Caco-2 (cell line): ENCODE measurements at places on chromosomes 6 and 20. TPM values are rescaled to one million over a fixed set of nuclear protein-coding genes. Genes with fewer than 3 reads are reported as not detected.

- H3K27ac ChIP-seq = no peak overlapping the region
- peaks cover 5% of the 10 kb centered on the region for H3K4me1 ChIP-seq
- no peaks in the 10 kb centered on the region for H3K36me3 ChIP-seq
- no peaks in the 10 kb centered on the region for H3K27me3 ChIP-seq
- peak overlapping the region; percentile 22; the same call in 1 of the 2 replicates for H3K4me3 ChIP-seq
These were observed 9.5 kb upstream of the SFT2D1 start for GRCh38 chr6:166351715-166352285.

DNA sequence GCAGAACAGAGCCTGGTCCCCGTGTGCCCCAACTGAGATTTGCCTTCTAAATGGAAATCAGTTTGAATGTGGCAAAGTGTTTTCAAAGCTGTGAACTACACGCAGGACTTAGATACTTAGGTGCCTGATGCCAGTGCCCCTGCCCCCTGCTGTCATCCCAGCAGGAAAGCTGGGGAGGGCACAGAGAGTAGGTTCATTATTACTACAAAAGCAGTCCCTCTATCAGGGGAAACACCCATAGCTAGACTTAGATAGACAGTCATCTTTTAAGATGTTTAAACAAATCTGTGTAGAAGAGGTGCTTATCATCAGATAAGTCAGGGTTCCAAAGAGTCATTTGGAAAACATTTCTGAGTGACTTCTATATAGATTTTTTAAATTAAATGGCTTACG, 155.0 kb upstream of the SNX9 start:
- DNase-seq = no peak
- no peaks in the 10 kb centered on the region for H3K27me3 ChIP-seq
- H3K4me1 ChIP-seq = no peaks in the 10 kb centered on the region
- no peak overlapping the region for H3K27ac ChIP-seq
- H3K4me3 ChIP-seq = no peak overlapping the region

- H3K4me3 ChIP-seq = no peak overlapping the region
- no peaks in the 10 kb centered on the region for H3K27me3 ChIP-seq
These were observed 385.5 kb downstream of the TENT5A start for GRCh38 chr6:81366972-81367371.

- no peak for DNase-seq
- no peaks in the 10 kb centered on the region for H3K36me3 ChIP-seq
- peaks cover 24% of the 10 kb centered on the region for H3K4me1 ChIP-seq
These were observed 12.9 kb upstream of the EZR start for GRCh38 chr6:158832026-158832425.

DNA sequence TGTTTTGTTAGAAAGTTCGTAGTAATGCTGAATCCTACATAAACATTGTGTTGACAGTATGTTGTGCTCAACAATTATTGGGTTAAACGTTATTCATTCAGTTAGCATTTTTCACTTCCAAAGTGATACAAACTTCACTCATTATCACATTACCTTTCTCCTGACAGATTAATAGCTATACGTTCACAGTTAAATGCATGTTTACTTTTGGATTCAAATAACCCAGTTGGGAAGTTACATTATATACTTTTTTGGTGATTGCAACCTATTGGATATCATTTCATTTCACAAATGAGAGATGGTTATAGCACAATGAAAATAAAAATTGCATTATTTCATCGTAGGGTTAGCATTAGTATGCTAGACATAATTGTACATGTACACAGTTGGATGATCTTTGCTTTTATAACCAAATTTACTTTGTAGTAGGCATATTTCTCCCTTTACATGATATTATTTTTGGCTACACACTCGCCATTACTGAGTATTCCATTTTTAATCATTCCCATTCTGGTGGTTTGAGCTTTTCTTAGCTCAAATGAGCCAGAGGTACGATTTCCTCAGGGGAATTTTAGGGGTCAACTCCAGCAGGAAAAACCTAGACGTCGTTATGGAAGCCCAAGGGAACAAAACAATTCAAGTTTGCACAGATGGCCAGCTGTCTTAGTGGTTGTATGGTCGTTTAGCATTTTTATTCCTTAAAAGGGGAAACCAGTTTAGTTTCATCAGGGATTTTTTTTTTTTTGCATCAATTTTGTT, 2.1 kb upstream of the HIVEP1 start:
- no peaks in the 10 kb centered on the region for H3K36me3 ChIP-seq
- DNase-seq = no peak
- peak overlapping the region; percentile 70 for H3K4me3 ChIP-seq

- DNase-seq = no peak
- no peaks in the 10 kb centered on the region for H3K4me1 ChIP-seq
- H3K36me3 ChIP-seq = no peaks in the 10 kb centered on the region
- H3K27me3 ChIP-seq = no peaks in the 10 kb centered on the region
These were observed 457.2 kb downstream of the KIF16B start for GRCh38 chr20:16115911-16116552.

GRCh38 chr6:108406943-108407342, 112.1 kb downstream of the AFG1L start:
- no peak for DNase-seq
- H3K36me3 ChIP-seq = no peaks in the 10 kb centered on the region
- H3K27ac ChIP-seq = no peak overlapping the region
- H3K4me1 ChIP-seq = peaks cover 8% of the 10 kb centered on the region

DNA sequence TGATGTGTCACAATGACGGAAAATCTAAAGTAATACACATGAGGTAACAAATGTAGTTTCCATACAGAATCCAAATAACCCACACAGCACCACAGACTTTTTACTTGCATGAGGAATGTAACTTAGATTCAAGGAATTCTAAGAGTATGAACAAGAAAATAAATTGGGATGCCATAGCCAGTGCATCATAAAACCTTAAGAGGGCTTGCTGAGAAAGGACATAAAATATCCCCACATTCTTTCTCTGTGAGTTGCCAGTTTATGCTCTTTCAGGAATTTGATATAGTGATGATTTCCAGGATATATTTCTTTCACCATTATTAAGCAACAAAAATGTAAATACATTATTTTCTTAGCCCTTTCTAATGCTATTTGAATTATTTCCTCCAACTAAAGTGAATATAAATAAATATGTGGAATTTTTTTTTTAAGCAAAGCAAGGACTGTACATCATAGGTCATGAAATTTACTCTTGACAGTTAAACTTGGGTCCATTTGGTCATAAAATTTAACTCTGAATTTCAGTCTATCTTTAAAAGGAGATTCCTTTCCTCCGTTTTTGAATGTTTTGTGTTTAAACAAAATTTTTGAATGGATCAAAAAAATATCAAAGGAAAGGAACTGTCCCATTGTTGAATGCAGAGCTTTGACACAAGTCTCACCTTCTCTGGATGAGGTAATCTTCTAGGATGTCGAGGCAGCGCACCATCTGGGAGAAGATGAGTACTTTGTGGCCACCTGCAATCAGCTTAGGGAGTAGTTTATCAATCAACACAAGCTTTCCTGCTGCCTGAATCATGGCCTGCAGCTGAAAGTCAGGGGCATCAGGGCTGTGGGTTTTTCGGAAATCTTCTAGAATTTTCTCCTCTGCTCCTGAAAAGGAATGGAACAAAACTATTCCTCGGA, 116.3 kb upstream of the EMILIN3 start:
- no peak for DNase-seq
- no peak overlapping the region for H3K27ac ChIP-seq

- DNase-seq = peak; percentile 33
- H3K4me3 ChIP-seq = no peak overlapping the region
- H3K27ac ChIP-seq = no peak overlapping the region
- no peaks in the 10 kb centered on the region for H3K36me3 ChIP-seq
These were observed 160.3 kb downstream of the EYA2 start for GRCh38 chr20:47054945-47055344.

GRCh38 chr6:41451515-41452163, 94.5 kb upstream of the FOXP4 start:
- H3K36me3 ChIP-seq = no peaks in the 10 kb centered on the region
- no peaks in the 10 kb centered on the region for H3K27me3 ChIP-seq
- H3K27ac ChIP-seq = no peak overlapping the region
- peaks cover 27% of the 10 kb centered on the region for H3K4me1 ChIP-seq

DNA sequence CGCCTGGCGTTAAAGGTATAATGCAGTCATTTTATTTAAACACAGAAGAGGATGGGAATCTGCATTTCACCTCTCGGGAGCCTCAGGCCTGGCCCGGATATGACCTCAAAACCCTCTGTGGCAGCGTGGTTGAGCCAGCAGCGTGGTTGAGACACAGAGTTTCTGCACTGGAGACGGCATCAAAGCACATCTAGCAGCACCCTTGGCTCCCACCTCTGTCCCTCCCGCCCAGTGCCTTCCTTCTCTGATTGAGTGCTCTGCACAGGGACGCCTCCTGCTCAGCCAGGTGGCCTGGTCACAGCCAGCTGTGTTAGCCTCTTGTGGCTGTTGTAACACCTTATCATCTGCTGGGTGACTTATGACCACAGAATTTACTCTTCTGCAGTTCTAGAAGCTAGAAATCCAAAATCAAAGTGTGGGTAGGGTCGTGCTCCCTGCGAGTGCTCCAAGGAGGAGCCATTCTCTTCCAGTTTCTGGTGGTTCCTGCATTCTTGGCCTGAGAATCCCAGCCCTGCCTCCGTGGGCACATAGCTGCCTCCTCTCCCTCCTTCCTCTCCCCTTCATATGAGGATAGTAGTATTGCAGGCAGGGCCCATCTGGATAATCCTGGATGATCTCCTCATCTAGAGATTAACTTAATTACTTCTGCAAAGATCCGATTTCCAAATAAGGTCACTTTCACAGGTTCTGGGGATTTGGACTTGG, 156.7 kb downstream of the SYCP2 start:
- no peaks in the 10 kb centered on the region for H3K36me3 ChIP-seq
- H3K27ac ChIP-seq = no peak overlapping the region

- no peak for DNase-seq
- no peaks in the 10 kb centered on the region for H3K4me1 ChIP-seq
- no peaks in the 10 kb centered on the region; the same call in 1 of the 2 replicates for H3K27me3 ChIP-seq
- H3K27ac ChIP-seq = no peak overlapping the region
- H3K36me3 ChIP-seq = no peaks in the 10 kb centered on the region
These were observed 38.1 kb upstream of the HLA-E start for GRCh38 chr6:30450909-30451841.

GRCh38 chr6:25392372-25392771, 113.2 kb downstream of the CARMIL1 start:
- no peak overlapping the region for H3K27ac ChIP-seq
- H3K36me3 ChIP-seq = no peaks in the 10 kb centered on the region
- H3K4me3 ChIP-seq = no peak overlapping the region
- no peaks in the 10 kb centered on the region for H3K27me3 ChIP-seq
- no peak for DNase-seq

- DNase-seq = no peak
- no peak overlapping the region for H3K4me3 ChIP-seq
- peak overlapping the region; percentile 26 for H3K27ac ChIP-seq
- no peaks in the 10 kb centered on the region for H3K27me3 ChIP-seq
- peaks cover 4% of the 10 kb centered on the region; the same call in 1 of the 2 replicates for H3K4me1 ChIP-seq
These were observed 75.8 kb downstream of the IGF2R start for GRCh38 chr6:160044687-160045086.

- no peaks in the 10 kb centered on the region; the same call in 1 of the 2 replicates for H3K4me1 ChIP-seq
- DNase-seq = no peak
These were observed 19.9 kb downstream of the SLC2A4RG start for GRCh38 chr20:63759377-63759901.

DNA sequence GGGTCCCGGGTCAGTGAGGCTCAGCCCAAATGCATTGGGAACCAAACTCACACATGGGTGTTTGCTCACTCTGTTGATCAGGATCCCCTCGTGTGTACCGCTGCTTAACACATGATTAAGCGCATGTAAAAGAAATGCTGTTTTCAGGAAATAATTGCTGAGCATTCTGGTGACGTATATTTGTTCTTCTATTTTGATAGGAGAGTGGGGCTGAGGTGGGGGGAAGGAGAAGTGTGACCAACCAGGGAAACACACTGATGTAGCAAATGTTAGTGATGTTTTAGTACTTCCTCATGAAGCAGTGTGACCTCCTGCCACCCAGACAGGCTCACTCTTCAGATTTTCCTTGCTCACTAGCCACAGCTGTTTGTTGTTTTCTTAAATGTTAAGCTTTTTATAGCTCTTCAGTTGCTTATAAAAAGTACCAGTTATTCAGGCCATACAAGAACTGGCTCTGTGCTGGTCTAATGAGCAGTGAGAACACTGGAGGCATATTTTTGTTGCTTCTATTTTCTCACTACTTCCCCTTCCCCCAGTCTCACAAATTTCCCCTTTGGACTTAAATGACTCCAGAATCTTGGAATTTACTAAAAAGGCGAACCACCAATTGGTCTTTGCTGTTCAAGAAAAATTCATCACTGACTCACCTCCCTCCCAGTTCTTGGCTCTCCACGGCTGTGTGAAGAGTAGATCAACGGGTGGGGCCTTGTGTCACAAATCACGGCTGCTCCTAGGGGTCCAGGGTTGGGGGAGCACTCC, 79.2 kb upstream of the BACH2 start:
- H3K27me3 ChIP-seq = no peaks in the 10 kb centered on the region
- H3K36me3 ChIP-seq = no peaks in the 10 kb centered on the region
- DNase-seq = no peak
- H3K4me1 ChIP-seq = no peaks in the 10 kb centered on the region

GRCh38 chr6:85186546-85187175, 263.2 kb upstream of the NT5E start:
- H3K4me1 ChIP-seq = no peaks in the 10 kb centered on the region
- H3K27me3 ChIP-seq = no peaks in the 10 kb centered on the region
- H3K4me3 ChIP-seq = no peak overlapping the region
- H3K36me3 ChIP-seq = no peaks in the 10 kb centered on the region

DNA sequence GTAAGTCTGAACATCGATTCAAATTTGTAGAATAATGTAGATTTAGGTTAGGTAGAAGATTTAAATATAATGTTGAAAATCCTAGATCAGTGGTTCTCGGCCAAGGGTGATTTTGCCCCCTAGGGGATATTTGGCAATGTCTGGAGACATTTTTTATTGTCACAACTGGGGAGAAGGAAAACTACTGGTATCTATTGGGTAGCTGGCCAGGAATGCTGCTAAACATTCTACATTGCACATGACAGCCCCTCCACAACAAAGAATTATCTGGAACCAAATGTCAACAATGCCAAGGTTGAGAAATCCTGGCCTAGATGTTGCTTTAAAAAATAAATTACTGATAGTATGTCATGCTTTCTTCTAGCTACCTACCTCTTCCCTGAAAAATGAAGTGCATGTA, 76.1 kb downstream of the HIVEP2 start:
- H3K36me3 ChIP-seq = no peaks in the 10 kb centered on the region
- H3K4me1 ChIP-seq = peaks cover 17% of the 10 kb centered on the region
- H3K27me3 ChIP-seq = no peaks in the 10 kb centered on the region
- no peak for DNase-seq

DNA sequence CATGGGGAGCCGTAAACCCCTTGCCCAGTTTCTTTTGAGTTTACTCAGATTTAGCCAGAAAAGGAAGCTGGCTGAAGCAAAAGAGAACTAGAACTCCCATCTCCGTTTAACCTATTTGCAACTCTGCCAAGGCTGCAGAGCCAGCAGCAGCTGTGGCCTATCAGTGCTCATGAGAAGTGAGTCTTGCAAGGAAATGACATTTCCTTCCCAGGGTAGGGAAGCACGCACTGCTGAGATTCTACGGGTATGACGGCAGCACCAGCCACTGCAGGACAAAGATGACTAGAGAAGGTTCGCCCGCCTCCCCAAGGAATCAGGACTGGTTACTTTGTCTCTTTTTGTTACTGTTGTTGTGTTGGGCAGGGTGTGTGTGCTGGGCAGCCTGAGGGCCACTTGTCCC, 47.6 kb downstream of the PPP1R3G start:
- DNase-seq = no peak
- H3K4me3 ChIP-seq = no peak overlapping the region
- H3K27ac ChIP-seq = no peak overlapping the region
- no peaks in the 10 kb centered on the region for H3K27me3 ChIP-seq
- 0 out of 2 replicates have a peak, but pooled peaks cover under 1% of the 10 kb centered on the region for H3K4me1 ChIP-seq

The ACSS1 gene
- total RNA-seq = 81.9 and 113 TPM in 2 replicates

The NOX3 gene
- total RNA-seq = not detected in 2 replicates

The TGM3 gene
- total RNA-seq = 0.20 TPM in 1 of 2 replicates, not detected in the other

The F13A1 gene
- not detected in 2 replicates for total RNA-seq

The SUMO4 gene
- total RNA-seq = 1.7 and 2.4 TPM in 2 replicates

The MYMX gene
- total RNA-seq = not detected in 2 replicates

The PAX1 gene
- not detected in 2 replicates for total RNA-seq

The EPPIN gene
- not detected in 2 replicates for total RNA-seq

The TOMM34 gene
- total RNA-seq = 131 and 139 TPM in 2 replicates

The SMLR1 gene
- total RNA-seq = 6.9 and 8.4 TPM in 2 replicates

The GINS1 gene
- 48.7 and 50.9 TPM in 2 replicates for total RNA-seq

The WFDC12 gene
- total RNA-seq = not detected in 2 replicates
